ENCODE measurements at places on chromosomes 2 and 18.

GRCh38 chr2:101758001-101758400, 60.5 kb downstream of the MAP4K4 start:
- no peak for DNase-seq

DNA sequence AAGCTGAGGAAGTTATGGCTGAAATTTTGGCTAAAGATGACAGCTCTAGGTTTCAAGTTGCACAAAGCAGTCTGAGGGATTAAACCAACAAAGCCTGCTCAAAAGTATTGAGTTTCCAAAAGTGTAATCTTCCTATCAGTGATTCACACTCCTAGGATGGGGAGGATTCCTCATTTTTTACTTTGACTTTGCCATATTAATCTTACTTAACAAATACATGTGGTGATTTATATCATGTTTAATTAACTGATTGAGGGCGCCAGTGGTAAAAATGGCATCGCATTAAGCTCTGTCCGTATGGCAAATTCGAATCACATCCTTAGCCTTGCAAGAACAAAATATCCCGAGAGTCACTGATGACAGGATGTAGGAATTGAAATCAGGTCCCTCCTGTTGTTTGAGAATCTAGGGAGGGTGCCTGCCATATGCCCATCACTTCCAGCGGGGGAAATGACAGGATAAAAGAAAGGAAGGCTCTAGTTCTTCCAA, 78.1 kb upstream of the ETAA1 start:
- no peak for DNase-seq

- no peak for DNase-seq
Measured at GRCh38 chr2:195168369-195168768, 488.7 kb upstream of the SLC39A10 start.

GRCh38 chr2:201128933-201129505, 13.1 kb downstream of the CFLAR start:
- no peak for DNase-seq

- DNase-seq = no peak
Measured at GRCh38 chr2:203650860-203651613, 55.4 kb upstream of the CD28 start.

DNA sequence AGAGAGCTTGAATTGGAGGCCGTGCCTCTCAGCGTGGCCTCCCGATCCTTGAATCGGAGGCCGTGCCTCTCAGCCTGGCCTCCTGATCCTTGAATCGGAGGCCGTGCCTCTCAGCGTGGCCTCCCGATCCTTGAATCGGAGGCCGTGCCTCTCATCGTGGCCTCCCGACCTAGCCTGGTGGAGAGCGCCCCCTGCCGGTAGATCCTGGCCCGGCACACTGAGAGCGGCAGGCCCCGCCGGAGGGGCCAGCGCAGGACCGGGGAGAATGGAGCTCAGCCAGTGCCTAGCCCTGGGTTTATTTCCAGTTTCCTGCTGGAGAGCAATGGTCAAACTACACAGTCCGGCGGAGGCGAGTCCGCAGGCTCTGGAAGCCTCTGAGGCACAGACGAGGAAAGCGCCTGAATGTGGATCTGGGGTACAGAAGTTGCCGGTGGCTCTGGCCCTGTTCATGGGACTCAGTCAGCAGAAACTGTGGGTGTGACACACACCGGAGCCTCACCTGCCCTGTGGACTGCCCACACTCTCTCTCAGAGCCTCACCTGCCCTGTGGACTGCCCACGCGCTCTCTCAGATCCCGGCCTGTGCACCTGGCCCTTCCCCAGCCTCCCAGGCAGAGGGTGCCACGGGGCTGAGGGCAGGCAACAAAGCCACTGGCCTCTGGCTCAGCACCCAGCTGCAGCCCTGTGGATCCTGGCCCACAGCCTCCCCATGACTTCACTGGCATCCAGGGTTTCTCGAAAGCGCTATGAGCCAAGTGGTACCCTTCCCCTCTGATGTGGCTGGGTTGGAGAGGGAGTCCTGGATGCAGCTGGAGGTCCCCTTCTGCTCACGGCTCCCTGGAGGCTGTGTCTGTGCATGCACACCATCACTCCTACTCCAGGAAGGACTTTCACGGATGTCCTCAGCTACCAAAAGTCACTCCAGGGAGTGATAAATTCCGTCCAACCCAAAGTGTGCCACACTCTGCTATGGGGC, 1.5 kb downstream of the IL36B start:
- no peak for DNase-seq

- DNase-seq = no peak
Measured at GRCh38 chr2:40178971-40179370, 272.9 kb downstream of the SLC8A1 start.

- no peak for DNase-seq
Measured at GRCh38 chr2:131094463-131095281, 1.4 kb upstream of the FAM168B start.
